ENCODE measurements at places on chromosomes 16 and 17.
A peak's percentile ranks its signal among the peaks of the same experiment; 100 is the strongest.

DNA sequence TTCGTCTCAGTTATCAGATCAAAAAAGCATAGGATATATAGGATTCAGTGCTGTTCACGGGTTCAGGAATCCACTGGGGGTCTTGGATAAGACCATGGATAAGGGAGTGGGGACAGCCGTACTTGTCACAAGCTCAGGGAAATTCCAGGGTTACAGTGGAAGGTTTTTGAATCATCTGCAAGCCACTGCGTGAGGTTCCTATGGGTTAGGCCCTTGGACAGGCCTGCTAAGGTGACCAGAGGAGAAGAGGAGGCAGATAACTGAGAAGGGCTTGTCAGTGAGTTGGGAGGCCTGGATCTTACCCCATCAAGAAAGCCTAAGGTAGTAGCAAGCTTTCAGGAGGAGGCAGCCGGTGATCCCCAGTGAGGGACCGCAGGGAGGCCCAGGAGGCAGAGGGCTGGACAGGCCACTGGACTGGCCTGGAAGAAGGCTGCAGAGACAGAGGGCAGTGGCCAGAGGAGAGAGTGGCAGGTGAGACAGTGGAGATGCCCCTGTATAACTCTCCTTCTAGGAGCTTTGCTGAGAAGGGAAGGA, 27.3 kb downstream of the NGFR start:
- DNase-seq = no peak

- no peak for DNase-seq
Measured at GRCh38 chr17:45854209-45854608, 9.5 kb downstream of the SPPL2C start.

GRCh38 chr16:3774156-3774767, 56.9 kb upstream of the TRAP1 start:
- no peak for DNase-seq

- no peak for DNase-seq
Measured at GRCh38 chr17:74233937-74234336, 20.6 kb downstream of the TTYH2 start.

GRCh38 chr17:79041723-79042420, 17.9 kb downstream of the C1QTNF1 start:
- DNase-seq = peak; percentile 31

- peak; percentile 92 for DNase-seq
Measured at GRCh38 chr17:28661635-28662526, at the start of the genes SDF2 and SUPT6H. Gene SDF2, minus strand, starts transcription at chr17:28661906. Its CDS starts 30 bp downstream, at chr17:28661876. Gene SUPT6H, plus strand, starts transcription at chr17:28662205. Its CDS starts 11,197 bp downstream, at chr17:28673402.

DNA sequence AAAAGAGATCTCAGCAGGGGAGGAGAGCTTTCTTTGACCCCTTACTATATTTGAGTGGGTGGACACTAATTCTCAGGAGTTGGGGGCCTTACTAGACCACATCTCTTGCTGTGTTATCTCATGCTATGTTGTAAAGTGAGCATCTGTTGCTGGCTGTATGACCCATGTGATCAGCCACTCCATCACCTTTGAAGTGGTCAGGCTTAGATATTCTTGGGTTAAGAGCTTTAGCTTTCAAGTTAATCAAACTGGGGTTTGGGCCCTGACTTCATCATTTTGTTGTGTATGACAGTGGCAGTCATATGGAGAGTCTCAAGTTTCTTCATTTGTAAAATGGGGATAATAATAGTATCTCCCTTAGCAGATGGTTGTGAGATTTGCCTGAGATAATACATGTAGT, 201.1 kb downstream of the FTO start:
- no peak for DNase-seq

- no peak for DNase-seq
Measured at GRCh38 chr17:7502987-7503386, 18.8 kb downstream of the POLR2A start.

- DNase-seq = peak; percentile 14
Measured at GRCh38 chr16:12573730-12574383, 229.8 kb downstream of the CPPED1 start.

- no peak for DNase-seq
Measured at GRCh38 chr17:17693253-17694168, 12.3 kb downstream of the RAI1 start.

GRCh38 chr16:29696881-29697331, 17.9 kb downstream of the QPRT start:
- no peak for DNase-seq

DNA sequence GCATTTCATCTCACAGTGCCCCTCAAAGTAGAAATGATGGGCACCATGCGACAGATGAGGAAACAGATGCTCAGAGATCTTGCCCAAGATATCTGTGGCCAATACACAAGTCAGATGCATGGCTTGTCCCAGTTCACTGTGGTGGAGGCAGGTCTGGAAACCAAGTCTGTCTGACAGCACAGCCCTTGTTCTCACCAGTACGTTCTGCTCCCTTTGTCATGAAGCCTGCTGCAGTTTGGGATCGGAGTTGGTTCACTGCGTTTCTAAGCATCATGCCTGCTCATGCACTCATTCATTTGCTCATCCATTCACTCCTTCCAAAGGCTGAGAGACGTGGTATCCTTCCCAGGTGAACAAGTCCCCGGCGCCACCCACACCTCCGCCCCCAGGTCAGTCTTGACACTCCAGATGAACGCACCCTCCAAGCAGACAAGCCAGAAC, 27.2 kb upstream of the MEAK7 start:
- no peak for DNase-seq

DNA sequence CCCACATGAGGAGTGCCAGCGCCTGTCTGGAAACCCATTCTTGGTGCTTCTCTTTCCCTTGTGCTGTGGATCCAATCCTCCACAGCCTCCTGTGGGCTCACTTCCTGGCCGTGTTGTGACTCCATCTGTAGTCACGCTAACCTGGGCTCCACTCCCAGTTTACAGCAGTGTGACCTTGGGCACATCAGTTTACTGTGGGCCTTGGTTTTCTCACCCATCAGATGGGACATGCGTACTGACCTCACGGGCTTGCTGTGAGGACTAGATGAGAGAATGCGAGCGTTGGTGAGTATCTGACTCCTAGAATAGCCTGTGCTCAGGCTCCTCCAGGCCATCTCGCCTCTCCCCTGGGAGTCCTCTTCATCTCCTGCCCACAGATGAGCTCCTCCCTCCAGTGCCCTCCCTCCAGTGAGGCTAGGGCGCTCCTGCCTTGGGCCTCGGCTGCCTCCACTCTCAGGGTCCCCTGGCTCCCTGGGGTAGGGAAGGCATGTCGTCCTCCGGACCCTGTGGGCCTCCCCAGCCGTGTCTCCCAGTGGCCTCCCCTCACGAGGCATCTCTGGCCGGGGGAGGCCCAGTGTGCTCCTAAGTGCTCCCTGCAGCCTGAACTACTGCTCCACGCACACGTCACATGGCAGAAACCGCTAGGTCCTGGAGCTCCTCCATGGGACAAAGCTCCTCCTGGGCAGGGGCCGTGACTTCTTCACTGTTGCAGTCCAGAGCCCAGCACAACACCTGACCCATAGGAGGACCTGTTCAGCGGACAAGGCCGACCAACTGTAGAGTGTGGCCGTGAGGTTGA, 5.2 kb upstream of the FOXJ1 start:
- no peak for DNase-seq

DNA sequence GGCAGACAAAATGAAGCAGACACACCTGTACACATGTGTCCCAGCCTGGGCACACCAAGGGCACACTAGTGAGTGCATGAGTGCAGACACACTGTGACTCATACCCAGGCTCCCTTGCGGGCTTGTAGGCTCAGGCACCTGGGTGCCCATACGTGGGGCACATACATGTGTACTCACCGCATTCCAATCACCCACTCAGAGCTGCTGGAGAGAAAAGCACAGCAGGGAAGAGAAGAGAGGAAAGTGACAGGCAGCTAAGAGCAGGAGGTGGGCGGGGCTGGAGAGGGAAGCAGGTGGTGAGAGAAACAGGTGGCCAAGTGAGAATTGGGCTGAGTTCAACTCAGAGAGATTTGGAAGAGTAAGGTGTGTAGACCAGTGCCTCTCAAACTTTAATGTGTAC, 54.0 kb downstream of the TMEM132E start:
- DNase-seq = no peak

- DNase-seq = no peak
Measured at GRCh38 chr17:47633996-47634395, 15.7 kb upstream of the KPNB1 start.

DNA sequence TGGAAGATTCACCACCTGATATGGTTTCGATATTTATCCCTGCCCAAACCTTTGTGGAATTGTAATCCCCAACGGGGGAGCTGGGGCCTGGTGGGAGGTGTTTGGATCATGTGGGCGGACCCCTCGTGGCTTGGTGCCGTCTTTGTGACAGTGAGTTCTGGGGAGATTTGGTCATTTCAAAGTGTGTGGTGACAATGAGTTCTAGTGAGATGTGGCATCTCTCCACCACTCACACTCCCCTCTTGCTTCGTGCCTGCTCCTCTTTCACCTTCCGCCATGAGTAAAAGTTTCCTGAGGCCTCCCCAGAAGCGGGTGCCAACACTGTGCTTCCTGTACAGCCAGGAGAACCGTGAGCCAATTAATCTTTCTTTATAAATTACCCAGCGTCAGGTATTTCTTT, 9.7 kb downstream of the CCDC57 start:
- DNase-seq = no peak

- no peak for DNase-seq
Measured at GRCh38 chr17:37191219-37191618, 184.6 kb upstream of the C17orf78 start.

- no peak for DNase-seq
Measured at GRCh38 chr17:64447526-64447925, 1.4 kb upstream of the MILR1 start.

DNA sequence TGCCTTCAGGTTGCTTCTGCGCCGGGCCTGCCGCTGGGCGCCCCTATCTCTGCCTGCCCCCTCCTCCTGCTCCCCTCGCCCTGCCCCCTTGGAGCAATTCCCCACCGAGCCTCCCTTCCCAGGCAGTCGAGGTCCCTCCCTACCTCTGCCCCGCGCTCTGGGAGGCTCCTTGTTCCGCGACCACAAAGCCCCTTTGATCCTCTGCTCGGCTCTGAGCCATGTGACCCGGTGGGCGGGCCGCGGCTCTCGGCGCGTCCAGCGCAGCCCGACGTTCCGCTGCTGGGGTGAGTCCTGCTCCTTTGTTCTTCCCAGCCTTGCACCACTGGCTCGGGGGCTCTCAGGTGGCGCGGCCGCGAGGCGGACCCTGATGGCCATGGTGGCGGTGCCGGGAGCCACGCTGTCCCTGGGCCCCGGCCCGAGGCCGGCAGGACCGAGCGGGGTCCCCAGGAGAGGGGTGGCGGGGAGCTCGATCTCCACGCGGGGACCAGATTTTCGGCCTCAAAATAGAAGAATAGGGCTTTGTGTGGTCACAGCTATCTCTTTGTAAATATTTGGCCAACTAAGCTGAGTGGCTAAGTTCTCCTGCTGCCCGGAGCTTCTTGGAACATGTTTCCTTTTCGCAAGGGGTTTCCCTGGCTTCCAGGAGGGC, 310.6 kb downstream of the SEC14L1 start:
- DNase-seq = peak; percentile 81

GRCh38 chr16:13307255-13307654, 405.9 kb downstream of the SHISA9 start:
- DNase-seq = no peak

GRCh38 chr16:28259781-28260150, 32.6 kb upstream of the SBK1 start:
- no peak for DNase-seq

DNA sequence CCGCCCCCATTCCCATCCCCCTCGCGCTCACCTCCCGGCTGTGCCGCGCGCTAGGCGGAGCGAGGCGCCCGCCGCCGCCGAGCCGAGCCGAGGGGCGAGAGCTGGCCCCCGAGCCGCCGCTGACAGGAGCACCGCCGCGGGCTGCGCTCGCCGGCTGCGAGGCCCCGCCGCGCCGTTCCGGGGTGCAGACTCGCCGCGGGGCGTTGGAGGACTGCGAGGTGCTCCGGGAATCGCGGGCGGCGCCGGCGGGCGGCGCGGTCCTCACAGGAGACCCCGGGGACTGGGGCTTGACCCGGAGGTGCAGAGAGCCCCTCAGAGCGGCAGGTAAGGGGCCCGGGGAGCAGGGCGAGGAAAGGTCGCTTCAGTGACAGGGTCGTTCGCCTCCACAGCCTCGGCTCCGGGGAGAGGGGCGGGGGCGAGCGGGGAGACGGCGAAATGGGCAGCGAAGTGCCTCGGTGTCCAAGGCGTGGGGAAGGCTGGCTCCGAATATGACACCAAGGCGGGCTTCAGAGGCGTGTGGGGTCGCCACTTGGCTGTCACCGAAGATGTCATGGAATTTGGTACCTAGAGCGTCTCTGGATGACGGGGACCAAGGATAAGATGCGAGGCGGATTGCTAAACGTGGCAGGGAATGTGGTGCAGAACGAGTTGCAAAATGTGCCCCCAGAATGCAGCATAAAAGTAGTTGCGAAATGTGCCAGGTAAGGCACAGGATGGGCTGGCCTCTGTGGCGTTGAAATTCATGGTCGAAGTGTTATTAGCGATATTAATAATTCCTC, 580 bp downstream of the TANC2 start:
- no peak for DNase-seq

DNA sequence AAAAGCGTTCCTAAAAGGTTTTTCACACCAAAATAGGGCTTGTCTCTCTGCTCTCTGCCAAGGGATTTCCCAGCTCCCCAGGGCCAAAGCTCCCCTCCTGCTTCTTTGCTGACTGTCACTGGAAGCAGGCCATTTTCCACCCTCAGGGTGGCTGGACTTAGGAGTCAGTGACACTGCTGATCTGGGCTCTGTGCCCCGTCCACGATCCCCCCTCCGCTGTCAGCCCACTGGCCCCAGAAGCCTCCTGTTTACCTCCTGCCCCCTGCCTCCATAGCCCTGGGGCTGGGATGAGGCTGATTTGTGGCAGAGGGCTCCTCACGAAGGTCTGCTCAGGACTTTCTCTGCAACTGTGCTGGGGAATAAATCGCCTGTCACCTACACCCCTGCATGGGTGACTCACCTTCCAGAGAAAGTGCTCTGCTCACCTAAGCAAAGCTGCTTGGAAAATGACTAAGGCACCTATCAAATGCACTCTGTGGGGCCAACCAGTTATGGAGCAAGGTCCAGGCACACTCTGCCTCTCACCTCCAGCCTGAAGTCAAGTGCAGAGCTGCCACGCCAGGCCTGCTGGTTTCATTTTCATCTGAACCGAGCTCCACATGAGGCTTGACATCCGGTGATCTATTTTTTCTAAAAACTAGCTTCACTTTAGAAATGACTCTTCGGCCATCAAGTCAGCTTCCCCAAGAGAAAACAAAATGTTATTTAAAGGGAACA, 4.9 kb downstream of the MAP3K14 start:
- DNase-seq = peak; percentile 65

- no peak for DNase-seq
Measured at GRCh38 chr16:85541980-85542900, 70.9 kb upstream of the GSE1 start.

- no peak for DNase-seq
Measured at GRCh38 chr16:78720416-78720815, 621.0 kb downstream of the WWOX start.

- DNase-seq = no peak
Measured at GRCh38 chr16:397135-397661, at the start of gene NME4. Gene NME4, plus strand, starts transcription at chr16:397199. Its CDS starts 24 bp downstream, at chr16:397223.

DNA sequence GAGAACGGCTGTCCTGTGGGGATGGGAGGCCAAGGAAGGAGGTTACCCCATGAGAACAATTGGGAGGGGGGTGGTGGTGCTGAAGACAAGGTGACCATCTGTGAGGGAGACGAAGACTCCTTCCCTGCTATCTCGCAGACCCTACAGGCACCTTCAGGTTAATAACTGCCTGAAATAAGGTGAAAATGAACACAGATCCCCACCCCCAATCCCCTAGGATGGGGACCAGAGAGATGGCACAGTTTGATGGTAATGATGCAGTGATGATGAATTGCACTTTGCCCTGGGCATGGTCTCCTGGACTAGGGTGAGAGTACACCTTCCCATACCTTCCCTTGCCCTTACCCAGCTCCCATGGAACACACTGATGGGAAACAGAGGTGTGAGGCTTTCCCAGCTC, 1.4 kb upstream of the NAE1 start:
- no peak for DNase-seq

- no peak for DNase-seq
Measured at GRCh38 chr17:63181856-63182255, 215.8 kb downstream of the TANC2 start.

GRCh38 chr16:22139732-22140131, 22.6 kb upstream of the SDR42E2 start:
- DNase-seq = no peak

Measured in naive thymus-derived CD8-positive, alpha-beta T cell (primary cell).